ENCODE measurements at places on chromosomes 7 and 10. TPM values are rescaled to one million over a fixed set of nuclear protein-coding genes. Genes with fewer than 3 reads are reported as not detected.

The SPDYE2 gene
- not detected for total RNA-seq

The NEUROD6 gene
- not detected for total RNA-seq

The NPFFR1 gene
- total RNA-seq = not detected

The PRKAR2B gene
- 29.1 TPM for total RNA-seq

The TWIST1 gene
- not detected for total RNA-seq

GRCh38 chr7:10779465-10780399 is 193.9 kb upstream of the PHF14 start:
- H3K36me3 ChIP-seq = no peaks in the 10 kb centered on the region
- H3K27me3 ChIP-seq = no peaks in the 10 kb centered on the region
- H3K4me3 ChIP-seq = no peak overlapping the region
- peaks cover 3% of the 10 kb centered on the region for H3K4me1 ChIP-seq

- no peaks in the 10 kb centered on the region for H3K36me3 ChIP-seq
- peak overlapping the region; percentile 85 for H3K27ac ChIP-seq
- peak; percentile 93 for DNase-seq
- H3K27me3 ChIP-seq = no peaks in the 10 kb centered on the region
These were observed 94.7 kb upstream of the ZMIZ1 start for GRCh38 chr10:78973901-78974616.

DNA sequence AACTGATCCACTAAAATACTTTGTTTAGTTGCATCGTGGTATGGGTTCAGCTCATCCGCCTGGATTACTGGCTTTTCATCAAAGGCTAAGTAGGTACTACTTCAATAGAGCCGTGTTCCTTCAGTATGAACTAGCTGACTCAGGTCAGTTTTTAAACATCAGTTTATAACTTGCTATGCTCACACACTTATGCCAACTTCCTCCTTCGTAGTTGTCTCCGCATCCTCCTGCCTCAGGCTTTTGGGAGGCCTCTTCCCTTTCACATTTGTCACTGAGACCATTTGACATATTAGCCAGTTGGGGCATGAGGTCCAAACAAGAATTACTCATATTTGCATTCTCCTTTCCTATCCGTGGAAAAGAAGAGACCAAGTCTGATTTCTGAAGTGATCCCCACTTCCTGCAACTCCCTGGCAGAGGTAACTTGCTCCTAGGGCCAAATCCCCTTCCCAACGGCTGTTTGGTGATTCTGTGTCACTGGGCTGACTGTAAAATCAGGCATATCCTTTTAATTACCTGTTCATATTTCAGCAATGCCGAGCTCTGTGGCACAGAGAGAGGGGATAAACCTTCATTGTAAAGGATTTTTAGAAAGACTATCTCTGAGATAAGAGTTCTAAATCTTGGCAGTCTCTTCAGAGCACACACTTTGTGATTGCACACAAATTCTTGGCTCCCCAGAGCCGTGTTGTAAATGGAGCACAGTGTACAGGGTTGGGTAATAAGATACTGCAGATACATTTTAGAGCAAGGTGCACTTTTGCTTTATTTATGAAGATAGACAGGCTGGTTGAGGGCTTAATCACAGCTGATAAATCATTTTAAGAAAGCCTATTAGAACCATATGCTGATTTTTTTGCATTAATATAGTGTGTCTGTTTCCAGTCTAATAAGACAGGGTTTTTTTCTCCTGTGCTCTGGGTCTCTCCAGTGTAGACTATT is 108.0 kb downstream of the CREB5 start:
- no peaks in the 10 kb centered on the region for H3K27me3 ChIP-seq
- H3K36me3 ChIP-seq = no peaks in the 10 kb centered on the region
- H3K4me1 ChIP-seq = peaks cover 22% of the 10 kb centered on the region
- no peak overlapping the region for H3K4me3 ChIP-seq

GRCh38 chr10:34727595-34728033 is 87.5 kb downstream of the PARD3 start:
- no peak overlapping the region for H3K4me3 ChIP-seq
- no peaks in the 10 kb centered on the region for H3K36me3 ChIP-seq
- no peak overlapping the region for H3K27ac ChIP-seq
- peaks cover 5% of the 10 kb centered on the region for H3K4me1 ChIP-seq
- no peak for DNase-seq

- H3K4me3 ChIP-seq = no peak overlapping the region
- no peaks in the 10 kb centered on the region for H3K27me3 ChIP-seq
- H3K27ac ChIP-seq = no peak overlapping the region
- no peaks in the 10 kb centered on the region for H3K36me3 ChIP-seq
These were observed 31.0 kb downstream of the SBDS start for GRCh38 chr7:66964411-66964810.

- no peak overlapping the region for H3K4me3 ChIP-seq
- no peaks in the 10 kb centered on the region for H3K27me3 ChIP-seq
- no peak overlapping the region for H3K27ac ChIP-seq
- DNase-seq = no peak
- no peaks in the 10 kb centered on the region for H3K36me3 ChIP-seq
- H3K4me1 ChIP-seq = peaks cover 10% of the 10 kb centered on the region
These were observed 4.7 kb upstream of the FRMPD2 start for GRCh38 chr10:48279081-48279751.

DNA sequence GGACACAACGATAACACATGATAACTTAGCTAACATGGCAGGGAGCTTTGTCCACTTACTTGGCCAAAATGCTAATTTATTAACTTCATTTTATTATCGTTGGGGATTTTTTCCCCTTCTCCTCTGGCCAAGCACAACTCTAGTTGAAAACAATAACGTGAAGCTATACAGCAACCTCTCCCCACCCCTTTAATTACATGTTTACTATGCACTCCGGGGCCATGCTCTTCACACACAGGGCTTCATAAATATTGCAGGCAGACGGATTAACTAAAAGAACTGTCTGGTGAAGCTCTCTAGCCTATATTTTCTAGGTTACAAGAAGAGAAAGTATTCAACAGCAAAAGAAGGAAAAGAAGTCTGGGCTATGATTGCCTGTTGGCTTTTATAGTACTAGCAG is 51.7 kb downstream of the XRCC2 start:
- no peaks in the 10 kb centered on the region for H3K27me3 ChIP-seq
- H3K4me3 ChIP-seq = no peak overlapping the region
- no peak for DNase-seq
- H3K36me3 ChIP-seq = no peaks in the 10 kb centered on the region
- no peak overlapping the region for H3K27ac ChIP-seq

- no peak overlapping the region for H3K4me3 ChIP-seq
- H3K4me1 ChIP-seq = peaks cover 31% of the 10 kb centered on the region
- H3K27ac ChIP-seq = no peak overlapping the region
These were observed 7.5 kb downstream of the SORBS1 start for GRCh38 chr10:95553674-95554073.

- H3K27ac ChIP-seq = peak overlapping the region; percentile 77
- no peaks in the 10 kb centered on the region for H3K36me3 ChIP-seq
- H3K4me3 ChIP-seq = peak overlapping the region; percentile 76
- H3K4me1 ChIP-seq = peaks cover 7% of the 10 kb centered on the region
- DNase-seq = peak; percentile 93
- no peaks in the 10 kb centered on the region for H3K27me3 ChIP-seq
These were observed 361 bp upstream of the PLXDC2 start for GRCh38 chr10:19815731-19816410.

DNA sequence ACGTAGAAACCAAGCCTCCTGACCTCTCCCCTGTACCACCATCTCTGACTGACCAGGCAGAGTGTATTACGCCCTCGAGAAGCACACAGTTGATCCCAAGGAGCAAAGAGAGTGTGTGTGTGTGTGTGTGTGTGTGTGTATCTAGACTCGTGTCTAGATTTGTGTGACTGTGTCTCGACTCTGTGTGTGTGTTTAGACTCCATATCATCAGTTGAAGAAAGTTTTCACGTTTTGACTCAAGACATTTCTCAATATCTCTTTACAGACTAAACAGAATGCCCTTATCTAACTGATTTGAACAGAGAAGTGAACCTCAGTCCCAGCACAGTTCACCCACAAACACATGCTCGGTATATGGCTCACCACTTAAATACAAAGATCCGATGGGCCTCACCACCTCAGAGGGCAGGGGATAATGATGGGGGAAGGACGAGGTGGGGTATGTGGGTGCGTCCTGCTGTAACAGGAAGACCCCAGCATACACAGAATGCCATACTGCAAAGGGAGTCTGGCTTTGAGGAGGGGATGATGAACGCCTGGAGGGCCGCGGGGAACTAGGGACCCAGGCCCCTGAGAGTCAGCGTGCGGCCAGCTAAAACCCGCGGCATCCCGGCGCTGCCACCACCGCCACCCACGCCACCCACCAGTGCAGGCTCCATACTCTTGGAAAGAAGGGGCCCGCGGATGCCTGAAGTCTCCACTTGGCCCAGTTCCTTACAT is 780 bp downstream of the ALDH18A1 start:
- peaks cover 10% of the 10 kb centered on the region for H3K36me3 ChIP-seq
- peaks cover 12% of the 10 kb centered on the region for H3K4me1 ChIP-seq
- no peak overlapping the region for H3K27ac ChIP-seq
- DNase-seq = peak; percentile 47

All from neural progenitor cell (in vitro differentiated cells).